ENCODE measurements at places on chromosomes 13 and 19. TPM values are rescaled to one million over a fixed set of nuclear protein-coding genes. Genes with fewer than 3 reads are reported as not detected.

GRCh38 chr19:38792250-38793111 is 3.5 kb downstream of the LGALS7B start:
- no peaks in the 10 kb centered on the region for H3K36me3 ChIP-seq
- no peak overlapping the region for H3K27ac ChIP-seq
- peaks cover 10% of the 10 kb centered on the region for H3K4me1 ChIP-seq

GRCh38 chr13:33109271-33109697 is 93.1 kb downstream of the KL start:
- H3K27me3 ChIP-seq = peaks cover 8% of the 10 kb centered on the region
- no peak for DNase-seq
- no peaks in the 10 kb centered on the region for H3K36me3 ChIP-seq
- H3K4me1 ChIP-seq = no peaks in the 10 kb centered on the region
- no peak overlapping the region for H3K27ac ChIP-seq
- H3K4me3 ChIP-seq = no peak overlapping the region

Gene CGB1
- total RNA-seq = not detected

Gene PSG4
- not detected for total RNA-seq

DNA sequence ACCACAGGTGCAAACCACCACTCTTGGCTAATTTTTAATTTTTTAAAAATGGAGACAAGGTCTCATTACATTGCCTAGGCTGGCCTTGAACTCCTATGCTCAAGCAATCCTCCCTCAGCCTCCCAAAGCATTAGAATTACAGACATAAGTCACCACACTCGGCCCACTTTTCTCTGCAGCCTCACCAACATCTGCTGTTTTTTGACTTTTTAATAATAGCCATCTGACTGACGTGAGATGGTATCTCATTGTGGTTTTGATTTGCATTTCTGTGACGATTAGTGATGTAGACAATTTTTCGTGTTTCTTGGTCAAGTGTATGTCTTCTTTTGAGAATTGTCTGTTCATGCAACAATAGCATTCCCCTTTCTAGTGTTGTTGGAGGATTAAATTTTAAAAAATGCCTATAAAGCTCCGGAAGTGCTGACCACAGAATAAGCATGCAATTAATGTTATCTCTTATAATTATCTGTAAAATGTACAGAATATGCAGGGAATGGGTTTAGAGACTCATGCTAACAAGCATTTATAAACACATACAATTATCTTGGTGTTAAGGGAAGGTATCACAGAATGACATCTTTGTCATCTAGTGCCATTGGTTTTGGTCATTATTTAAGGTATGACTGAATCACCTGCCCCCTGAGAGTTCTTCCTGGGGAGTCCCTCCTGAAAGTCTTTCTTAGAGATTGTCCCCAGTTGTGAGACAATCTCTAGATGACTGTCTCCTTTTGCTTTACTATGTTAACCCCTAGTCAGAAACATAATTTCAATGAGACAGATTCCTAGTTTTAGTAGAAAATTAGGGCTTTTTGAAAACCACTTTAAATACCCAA is 118.5 kb upstream of the SERTM1 start:
- H3K27ac ChIP-seq = no peak overlapping the region
- no peak overlapping the region for H3K4me3 ChIP-seq
- no peaks in the 10 kb centered on the region for H3K27me3 ChIP-seq
- H3K4me1 ChIP-seq = no peaks in the 10 kb centered on the region

- H3K36me3 ChIP-seq = peaks cover 34% of the 10 kb centered on the region
- no peaks in the 10 kb centered on the region for H3K27me3 ChIP-seq
- DNase-seq = peak; percentile 34
Observed at GRCh38 chr19:35267353-35267817, 1.4 kb upstream of the USF2 start.

Gene GZMM
- 44.5 TPM for total RNA-seq

Gene HOMER3
- not detected for total RNA-seq

DNA sequence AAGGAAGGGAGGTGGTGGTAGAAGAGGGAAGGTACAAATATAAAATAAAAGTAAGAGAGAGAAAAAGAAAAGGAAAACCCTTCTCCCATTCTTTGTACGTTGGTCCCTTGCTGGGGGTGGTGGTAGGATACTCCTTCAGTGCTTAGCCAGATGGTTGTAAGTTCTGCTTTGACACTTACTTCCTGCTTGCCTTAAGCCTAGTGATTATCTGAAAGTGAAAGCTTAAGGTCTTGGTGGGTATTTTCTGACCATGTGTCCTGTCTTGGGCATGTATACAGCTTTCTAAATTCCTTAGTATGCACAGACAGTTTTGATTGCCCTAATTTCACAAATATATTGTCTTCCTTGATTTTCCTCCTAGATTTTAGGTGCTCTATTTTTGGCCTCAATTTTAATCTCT is 314.8 kb downstream of the PCDH17 start:
- no peaks in the 10 kb centered on the region for H3K4me1 ChIP-seq
- no peaks in the 10 kb centered on the region for H3K36me3 ChIP-seq
- H3K27ac ChIP-seq = no peak overlapping the region
- no peaks in the 10 kb centered on the region for H3K27me3 ChIP-seq

DNA sequence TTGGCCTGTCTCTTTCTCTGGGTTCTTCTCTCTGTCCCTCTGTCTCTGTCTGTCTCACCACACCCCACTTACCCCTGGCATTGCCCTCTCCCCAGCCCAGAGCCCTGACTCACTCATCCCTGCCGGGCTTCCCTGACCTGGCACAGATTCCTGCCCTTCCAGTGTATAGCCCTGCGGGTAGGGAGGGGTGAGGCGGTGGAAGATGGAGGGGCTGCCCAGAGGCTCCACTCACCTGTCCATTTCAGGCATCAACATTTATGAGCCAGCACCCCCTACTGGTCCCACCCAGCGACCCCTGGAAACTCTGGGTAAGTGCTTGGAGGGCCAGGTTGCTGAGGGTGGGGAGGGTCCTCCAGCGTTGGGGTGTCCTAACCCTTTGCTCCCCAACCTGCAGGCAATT is 1.0 kb downstream of the NCCRP1 start:
- DNase-seq = no peak
- H3K27ac ChIP-seq = peak overlapping the region; percentile 14
- H3K27me3 ChIP-seq = peaks cover 61% of the 10 kb centered on the region
- no peak overlapping the region for H3K4me3 ChIP-seq
- H3K36me3 ChIP-seq = no peaks in the 10 kb centered on the region

DNA sequence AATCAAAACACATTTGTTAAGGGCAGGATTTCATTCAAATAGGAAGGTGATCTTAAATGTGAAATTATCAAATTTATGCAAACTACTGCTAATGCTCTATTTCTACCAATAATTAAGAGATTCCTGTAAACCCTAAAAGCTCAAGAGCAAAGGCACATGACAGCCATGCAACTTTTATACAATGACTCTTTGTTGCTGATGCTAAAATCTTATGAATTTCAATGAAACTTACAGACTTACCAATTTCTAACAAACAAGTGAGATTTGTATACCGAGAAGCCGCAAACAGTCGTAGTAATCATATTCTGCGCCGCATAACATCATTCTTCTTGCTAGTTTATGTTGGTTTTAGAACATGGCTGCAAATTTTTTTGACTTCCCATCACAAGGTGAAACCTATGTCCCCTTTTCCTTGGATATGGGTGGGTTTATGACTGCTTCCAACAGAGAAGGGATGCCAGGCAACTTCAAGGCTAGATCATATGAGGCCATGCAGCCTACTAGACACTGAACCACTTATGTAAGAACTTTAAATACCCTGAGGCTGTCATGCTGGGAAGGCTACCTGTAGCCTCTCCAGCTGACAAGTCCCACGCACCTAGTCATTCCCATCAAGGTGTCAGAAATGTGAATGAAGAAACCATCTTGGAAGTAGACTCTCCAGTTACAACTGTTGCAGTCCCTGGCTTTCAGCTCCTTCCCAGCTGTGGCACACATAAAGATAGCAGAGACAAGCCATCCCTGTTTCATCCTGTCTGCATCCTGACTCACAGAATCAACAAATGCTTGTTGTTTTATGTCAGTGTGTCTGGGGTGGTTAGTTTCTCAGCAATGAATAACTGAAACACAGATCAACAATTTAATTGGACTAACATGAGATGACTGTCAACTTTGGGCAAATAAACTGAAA is 42.0 kb downstream of the LNX2 start:
- H3K4me1 ChIP-seq = peaks cover 9% of the 10 kb centered on the region
- no peaks in the 10 kb centered on the region for H3K27me3 ChIP-seq
- no peak overlapping the region for H3K4me3 ChIP-seq
- no peak for DNase-seq
- H3K27ac ChIP-seq = no peak overlapping the region

DNA sequence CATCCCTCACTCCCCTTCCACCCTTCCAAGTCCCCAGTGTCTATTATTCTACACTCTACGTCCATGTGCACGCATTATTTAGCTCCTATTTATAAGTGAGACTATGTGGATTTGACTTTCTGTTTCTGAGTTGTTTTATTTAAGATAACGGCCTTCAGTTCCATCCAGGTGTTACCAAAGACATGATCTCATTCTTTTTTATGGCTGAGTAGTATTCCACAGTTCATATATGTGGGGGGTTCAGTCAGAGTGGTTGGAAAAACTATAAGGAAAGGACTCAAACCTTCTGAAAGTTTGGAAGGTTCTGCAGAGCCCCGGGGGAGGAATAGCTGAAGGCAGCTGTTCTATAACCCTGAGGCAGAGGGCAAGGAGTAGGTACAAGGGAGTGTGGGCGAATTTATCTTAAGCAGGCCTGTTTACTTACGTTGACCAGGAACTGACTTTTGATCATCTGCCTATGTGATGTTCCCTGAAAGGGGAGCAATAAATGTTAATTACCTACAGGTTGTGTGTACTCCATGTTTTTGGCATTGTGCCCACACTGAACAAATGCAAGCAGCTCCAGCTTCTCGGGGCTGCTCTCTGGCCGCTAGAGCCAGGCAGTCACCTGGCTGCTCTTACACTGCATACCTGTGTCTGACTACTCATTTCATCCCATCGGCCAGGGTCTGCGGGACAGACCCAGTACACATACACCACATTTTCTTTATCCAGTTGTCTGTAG is 13.5 kb upstream of the ADGRE1 start:
- no peaks in the 10 kb centered on the region for H3K27me3 ChIP-seq
- H3K4me1 ChIP-seq = peaks cover 6% of the 10 kb centered on the region
- no peak overlapping the region for H3K27ac ChIP-seq
- no peak overlapping the region for H3K4me3 ChIP-seq
- H3K36me3 ChIP-seq = peaks cover 2% of the 10 kb centered on the region
- DNase-seq = no peak

- H3K36me3 ChIP-seq = no peaks in the 10 kb centered on the region
- peaks cover 23% of the 10 kb centered on the region for H3K27me3 ChIP-seq
- no peaks in the 10 kb centered on the region for H3K4me1 ChIP-seq
- no peak overlapping the region for H3K27ac ChIP-seq
- no peak for DNase-seq
- no peak overlapping the region for H3K4me3 ChIP-seq
Observed at GRCh38 chr19:51150627-51151026, 8.5 kb downstream of the SIGLEC7 start.

Gene HIPK4
- not detected for total RNA-seq

GRCh38 chr13:44601586-44601985 is 25.5 kb upstream of the TSC22D1 start:
- H3K36me3 ChIP-seq = no peaks in the 10 kb centered on the region
- H3K4me1 ChIP-seq = no peaks in the 10 kb centered on the region
- no peak overlapping the region for H3K4me3 ChIP-seq
- DNase-seq = no peak
- H3K27ac ChIP-seq = no peak overlapping the region

GRCh38 chr13:93941444-93941843 is 538.0 kb downstream of the DCT start:
- no peak overlapping the region for H3K27ac ChIP-seq
- no peaks in the 10 kb centered on the region for H3K27me3 ChIP-seq
- no peak for DNase-seq
- H3K4me3 ChIP-seq = no peak overlapping the region
- H3K4me1 ChIP-seq = no peaks in the 10 kb centered on the region

Gene KCNN1
- total RNA-seq = not detected

Gene OVOL3
- not detected for total RNA-seq

- peaks cover 86% of the 10 kb centered on the region for H3K27me3 ChIP-seq
- no peak overlapping the region for H3K4me3 ChIP-seq
- H3K36me3 ChIP-seq = no peaks in the 10 kb centered on the region
Observed at GRCh38 chr13:27969866-27970229, 733 bp upstream of the CDX2 start.

Gene CEACAM16
- not detected for total RNA-seq

Gene PTPRS
- 0.02 TPM for total RNA-seq
